ENCODE measurements at places on chromosomes 11 and 22.

- DNase-seq, result no peak
These were observed 5.1 kb upstream of the MS4A18 start for GRCh38 chr11:60719391-60719790.

DNA sequence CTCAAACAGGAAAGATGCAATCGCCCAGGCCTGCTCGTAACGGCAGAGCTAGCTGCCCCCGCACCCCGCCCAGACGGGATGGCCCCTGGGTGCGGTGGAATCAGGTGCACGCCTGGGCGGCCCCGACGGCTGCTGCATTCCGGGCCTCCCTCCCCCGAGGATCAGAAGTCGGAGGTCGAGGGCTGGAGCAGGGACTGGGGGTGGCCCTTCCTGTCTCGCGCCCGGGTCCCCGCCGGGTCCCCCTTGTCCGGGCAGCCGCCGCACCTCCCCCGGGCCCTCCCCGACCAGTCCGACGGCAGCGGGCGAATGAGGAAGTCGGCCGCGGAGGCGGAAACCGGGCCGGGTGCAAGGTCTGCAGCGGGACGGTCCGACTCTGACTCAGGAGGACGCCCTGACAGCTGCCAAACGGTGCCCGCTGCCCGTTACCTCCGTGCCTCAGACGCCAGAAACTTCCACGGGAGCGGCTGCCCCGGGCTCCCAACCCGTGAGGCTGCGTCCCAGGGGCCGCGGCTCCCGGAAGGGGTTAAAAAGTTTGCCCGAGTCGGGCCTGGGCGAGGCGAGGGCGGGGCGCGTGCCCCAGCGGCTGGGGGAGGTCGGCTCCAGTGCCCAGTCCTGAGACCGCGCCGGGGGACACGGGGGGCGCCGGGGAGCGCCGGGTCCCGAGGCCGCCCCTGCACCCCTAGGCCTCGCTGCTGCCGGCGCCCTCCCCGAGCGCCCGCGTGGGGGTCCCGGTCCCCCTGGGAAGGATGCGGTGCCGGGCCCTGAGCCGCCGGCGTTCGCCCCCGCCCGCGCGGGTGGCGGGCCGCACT, 663 bp downstream of the MYH9 start:
- no peak for DNase-seq

- no peak for DNase-seq
These were observed 902 bp downstream of the MUS81 start for GRCh38 chr11:65861165-65861505.

DNA sequence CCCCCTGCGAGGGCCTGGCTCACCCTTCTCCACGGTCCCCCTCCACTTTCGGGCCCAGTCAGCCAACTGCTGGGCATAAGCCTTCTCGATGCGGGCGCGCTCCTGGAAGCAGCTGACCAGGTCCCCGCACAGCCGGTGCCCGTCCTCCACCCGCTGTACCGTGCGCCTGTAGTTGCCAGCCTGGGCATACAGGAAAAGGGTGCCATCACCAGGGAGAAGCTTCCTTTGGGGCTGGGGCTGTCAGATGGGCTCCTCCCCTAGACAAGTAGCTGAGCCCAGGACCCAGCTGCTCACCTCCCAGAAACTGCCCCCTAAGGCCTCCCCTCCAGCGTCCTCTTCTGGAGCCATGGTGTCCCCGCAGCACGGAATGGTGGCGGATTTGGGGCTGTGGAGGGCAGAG, 3.9 kb downstream of the PACSIN3 start:
- no peak for DNase-seq

- DNase-seq, result peak; percentile 10
These were observed 154.8 kb downstream of the ENTHD1 start for GRCh38 chr22:39738746-39739145.

DNA sequence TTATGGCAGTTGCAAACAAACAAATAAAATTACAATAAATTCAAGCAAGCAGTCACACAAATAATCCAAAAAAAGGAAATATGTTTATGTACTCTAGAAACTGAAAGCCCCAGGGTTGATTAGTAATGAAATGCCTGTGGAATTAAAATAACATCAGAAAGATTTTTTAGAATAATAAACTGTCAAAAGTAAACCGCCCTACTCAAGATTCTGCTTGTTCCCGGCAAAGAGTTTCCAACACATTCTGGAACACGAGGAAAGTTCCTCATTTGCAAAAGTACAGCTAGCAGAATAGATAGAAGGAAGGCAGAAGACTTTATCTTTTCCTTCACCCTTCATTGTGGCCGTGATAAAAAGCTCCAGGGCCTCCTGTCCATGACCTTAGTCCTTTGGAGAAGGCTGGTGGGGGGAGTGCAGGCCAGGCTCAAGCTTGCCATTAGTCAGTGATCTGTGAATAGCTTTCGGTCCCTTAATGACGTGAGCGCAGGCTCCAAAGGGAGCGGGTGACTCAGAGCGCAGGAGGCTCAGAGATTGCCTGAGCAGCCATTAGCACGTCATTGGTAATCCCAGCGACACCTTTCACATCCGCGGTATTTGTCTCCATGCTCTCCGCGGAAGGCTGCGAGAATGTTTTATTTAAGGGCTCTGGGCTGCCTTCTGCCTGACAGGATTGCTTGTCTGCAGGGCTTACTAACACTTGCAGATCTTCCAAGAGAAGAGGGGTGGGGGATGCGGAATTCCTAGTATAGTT, 458.3 kb downstream of the METTL15 start:
- peak; percentile 87 for DNase-seq

- DNase-seq, result no peak
These were observed 57.9 kb upstream of the CRTAM start for GRCh38 chr11:122780296-122780949.

DNA sequence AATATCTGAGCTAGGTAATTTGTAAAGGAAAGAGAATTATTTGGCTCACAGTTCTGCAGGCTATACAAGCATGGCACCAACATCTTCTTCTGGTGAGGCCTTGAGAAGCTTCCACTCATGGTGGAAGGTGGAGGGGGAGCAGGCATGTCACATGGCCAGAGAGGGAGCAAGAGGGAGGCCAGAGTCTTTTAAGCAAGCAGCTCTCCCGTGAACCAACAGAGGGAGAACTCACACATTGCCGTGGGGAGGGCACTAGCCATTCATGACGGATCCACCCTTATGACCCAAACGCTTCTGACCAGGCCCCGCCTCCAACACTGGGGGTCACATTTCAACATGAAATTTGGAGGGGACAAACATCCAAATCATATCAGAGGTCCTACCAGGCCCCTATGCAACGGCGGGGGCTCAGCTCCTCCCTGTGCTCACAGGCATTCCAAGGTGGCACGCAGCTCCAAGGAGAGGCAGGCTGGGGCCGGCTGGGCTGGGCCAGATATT, 4.6 kb downstream of the C11orf96 start:
- no peak for DNase-seq

DNA sequence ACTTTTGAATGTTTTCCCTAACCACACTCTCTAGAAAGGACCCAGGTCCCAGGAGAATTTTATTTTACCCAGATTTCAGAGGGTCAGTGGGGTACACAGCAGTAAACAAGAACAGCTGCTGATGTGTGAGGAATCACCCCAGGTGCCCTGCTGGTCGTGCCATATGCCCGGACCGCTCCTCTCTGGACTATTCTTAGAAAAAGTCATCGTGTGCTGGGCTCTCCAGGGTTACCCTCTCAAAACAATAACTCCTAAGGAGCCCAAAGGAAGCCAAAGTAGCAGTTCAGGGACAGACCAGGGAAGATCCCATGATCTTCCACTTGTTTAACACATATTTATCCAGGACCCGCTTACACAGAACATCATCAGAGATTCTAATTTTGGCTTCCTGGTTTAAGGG, 29.7 kb downstream of the LRP4 start:
- DNase-seq, result no peak

GRCh38 chr22:41939981-41940831, 6.7 kb downstream of the CENPM start:
- no peak for DNase-seq

- DNase-seq, result no peak
These were observed 11.5 kb downstream of the CD44 start for GRCh38 chr11:35150454-35150853.

DNA sequence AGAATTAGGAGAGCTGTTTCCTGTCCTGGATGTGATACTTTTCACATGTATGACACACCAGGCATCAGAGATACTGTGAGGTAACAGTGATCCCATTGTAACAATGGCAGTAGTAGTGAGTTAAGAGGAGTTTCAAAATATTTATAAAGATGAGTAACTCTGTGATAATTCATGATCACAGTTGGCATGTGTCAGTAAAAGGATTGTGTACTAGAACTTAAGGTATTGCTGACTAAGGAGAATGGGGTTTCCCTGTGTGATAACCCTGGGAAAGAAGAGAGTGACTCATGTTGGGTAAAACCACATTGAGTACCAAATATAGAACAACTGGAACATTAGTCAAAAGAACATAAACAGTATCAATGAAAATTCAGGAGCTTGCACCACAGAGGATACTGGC, 22.9 kb upstream of the SLC5A1 start:
- DNase-seq, result peak; percentile 29

- DNase-seq, result no peak
These were observed 9.8 kb upstream of the ARHGEF17 start for GRCh38 chr11:73298233-73298632.

DNA sequence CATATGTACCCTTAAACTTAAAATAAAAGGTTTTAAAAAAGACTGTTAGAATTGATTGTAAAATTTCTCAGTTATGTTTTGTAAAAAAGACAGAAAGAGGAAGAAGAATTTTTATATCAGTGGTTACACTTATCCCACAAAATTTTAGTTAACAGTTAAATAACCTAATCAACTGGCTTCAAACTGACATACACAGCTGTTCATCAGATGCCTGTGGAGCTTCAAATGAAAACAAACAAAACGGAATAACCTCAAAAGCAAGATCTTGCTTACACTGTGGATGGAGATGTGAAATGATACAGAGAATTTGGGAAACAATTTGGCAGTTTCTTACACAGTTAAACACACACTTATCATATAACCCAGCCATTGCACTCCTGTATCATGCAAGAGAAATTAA, 521.0 kb downstream of the ETS1 start:
- no peak for DNase-seq

DNA sequence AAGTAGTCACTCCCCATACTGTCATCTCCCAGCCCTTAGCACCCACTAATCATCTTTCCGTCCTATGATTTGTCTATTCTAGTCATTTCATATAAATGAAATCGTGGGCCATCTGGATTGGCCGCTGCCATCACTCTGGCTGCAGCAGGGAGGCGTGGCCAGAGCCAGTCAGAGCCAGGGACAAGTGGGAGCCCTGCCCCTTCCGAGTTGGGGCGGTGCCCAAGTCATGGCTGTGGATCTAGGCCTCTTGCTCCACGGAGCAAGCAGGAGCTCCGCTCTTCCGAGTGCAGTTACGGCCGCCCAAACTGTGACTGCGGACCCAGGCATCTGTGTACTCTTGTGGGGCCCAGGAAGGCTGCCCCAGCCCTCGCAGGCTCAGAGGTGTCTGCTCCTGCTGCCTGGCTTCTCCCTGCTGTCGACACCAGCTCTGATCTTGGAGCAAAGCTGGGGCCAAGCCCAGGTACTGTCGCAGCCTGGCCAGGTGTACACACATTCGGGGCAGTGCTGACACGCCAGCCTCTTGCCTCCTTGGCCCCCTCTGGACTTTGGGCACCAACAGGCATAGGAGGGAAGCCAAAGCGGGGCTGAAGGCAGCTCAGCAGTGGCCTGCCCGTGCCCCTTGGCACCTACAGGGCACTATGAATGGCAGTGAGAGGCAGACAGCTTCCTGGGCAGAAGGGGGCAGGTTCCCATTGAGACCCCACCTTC, 8.4 kb downstream of the MRPL48 start:
- DNase-seq, result no peak

- DNase-seq, result no peak
These were observed 67.0 kb downstream of the SHANK2 start for GRCh38 chr11:71185411-71185810.

DNA sequence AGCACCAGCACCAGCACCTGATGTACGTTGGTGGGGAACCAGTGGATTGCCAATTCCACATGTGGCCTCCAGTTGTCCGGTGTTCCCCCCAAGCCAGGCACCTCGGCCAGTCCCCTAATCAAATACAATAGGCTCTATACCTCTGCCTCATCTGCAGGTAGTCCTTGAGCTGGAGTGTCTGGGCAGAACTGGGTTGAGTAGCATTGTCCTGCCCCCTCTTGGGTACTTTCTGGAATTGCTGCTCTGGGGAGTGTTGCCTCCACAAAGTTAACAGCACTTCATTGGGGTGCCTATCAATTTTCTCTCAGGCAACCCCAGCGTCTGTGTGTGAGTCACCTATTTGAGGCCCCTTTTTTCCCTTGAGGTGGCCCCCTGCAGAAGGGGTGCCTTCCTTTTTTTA, 413.0 kb upstream of the LARGE1 start:
- DNase-seq, result no peak

GRCh38 chr22:35198738-35199137, 58.6 kb upstream of the HMGXB4 start:
- no peak for DNase-seq

DNA sequence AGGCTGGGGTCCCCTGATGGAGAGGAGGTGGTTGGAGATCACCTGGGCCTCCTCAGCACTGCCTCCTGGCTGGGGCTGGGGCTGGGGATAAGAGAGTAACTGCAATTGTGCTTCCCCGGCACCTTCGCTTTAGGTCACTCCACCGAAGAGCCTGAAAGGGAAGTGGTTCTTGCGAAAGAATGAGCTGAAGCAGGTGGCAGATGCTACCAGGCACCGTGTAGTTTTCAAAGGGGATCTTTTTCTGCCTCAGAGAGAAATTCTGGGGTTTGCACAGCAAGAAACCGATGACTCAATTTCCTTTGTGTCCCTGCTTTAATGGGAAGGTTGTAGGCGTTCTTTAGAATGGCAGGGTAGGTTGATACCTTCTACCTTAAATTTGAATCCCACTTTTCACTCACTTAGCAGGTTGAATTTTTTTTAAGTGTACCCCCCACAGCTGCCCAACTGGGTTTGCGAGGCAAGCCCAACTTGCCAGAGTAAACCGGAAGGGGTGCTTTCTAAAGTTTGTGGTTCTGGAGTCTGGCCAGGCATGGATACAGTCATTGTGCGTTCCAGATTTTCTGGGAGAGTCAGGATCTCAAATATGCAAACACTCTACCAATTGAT, 5.3 kb downstream of the CD44 start:
- peak; percentile 35 for DNase-seq

- no peak for DNase-seq
These were observed 11.0 kb downstream of the RHBDD3 start for GRCh38 chr22:29256606-29257325.

DNA sequence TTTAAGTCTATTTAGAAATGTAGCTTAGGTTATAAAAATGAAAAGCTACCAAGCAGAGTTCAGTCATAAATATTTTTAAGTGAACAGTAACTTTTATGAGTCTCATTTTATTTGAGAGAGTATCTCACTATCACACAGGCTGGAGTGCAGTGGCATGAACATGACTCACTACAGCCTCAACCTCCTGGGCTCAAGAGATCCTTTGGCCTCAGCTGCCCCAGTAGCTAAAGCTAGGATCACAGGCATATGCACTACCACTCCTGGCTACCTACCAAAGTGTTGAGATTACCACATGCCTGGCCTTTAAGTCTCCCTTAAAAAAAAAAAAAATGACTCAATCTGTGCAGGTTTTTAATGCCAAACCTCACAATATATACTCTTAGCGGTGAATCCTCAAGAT, 34.7 kb upstream of the CLNS1A start:
- peak; percentile 97 for DNase-seq
